Breast epithelium (tissue), 4 donors: ENCODE measurements at places on chromosomes 7 and 10. TPM values are rescaled to one million over a fixed set of nuclear protein-coding genes. Genes with fewer than 3 reads are reported as not detected.

GRCh38 chr10:83522881-83523386 is 616.4 kb upstream of the GHITM start:
- DNase-seq, result no peak

DNA sequence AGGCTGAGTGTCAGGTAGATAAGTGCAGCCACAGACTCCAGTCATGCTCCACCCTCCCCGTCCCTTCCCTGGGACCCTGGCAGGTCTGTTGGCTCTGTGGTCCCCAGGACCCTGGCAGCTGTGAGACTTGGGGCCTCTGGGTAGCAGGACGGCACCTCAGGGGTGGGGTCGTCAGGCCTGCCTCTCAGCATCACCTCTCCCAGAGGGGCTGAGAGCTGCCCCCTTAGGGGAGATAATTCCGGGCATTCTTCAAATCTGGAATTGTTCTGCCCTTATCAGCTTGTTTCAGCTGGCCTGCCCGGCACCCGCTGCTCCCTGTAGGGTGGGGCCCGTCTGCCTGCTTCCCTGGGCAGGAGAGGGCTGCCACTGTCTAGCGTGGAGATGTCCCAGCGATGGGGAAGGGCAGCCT is 23.3 kb downstream of the PODXL start:
- no peak for DNase-seq

GRCh38 chr7:100003711-100004661 is 11.4 kb upstream of the ZKSCAN1 start:
- no peak for DNase-seq

DNA sequence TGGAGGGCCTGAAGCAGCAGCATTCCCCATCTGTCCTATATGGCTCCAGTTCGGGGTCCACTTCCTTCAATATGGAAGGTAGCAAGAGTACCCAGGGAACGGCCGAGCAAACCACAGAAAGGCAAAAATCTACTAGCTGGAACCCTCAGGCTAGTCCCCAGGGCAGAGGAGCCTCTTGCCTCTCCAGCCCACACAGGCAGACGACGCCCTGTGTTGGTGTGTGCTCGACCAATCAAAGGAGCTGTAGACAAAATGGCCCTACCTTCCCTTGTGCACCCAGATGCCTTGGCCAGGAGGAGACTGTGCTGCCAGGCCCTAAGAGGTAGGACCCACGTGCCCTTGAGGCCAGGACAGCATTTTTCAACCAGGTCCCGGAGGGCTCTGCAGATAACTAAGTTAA is 91.5 kb downstream of the FAM53B start:
- no peak for DNase-seq

DNA sequence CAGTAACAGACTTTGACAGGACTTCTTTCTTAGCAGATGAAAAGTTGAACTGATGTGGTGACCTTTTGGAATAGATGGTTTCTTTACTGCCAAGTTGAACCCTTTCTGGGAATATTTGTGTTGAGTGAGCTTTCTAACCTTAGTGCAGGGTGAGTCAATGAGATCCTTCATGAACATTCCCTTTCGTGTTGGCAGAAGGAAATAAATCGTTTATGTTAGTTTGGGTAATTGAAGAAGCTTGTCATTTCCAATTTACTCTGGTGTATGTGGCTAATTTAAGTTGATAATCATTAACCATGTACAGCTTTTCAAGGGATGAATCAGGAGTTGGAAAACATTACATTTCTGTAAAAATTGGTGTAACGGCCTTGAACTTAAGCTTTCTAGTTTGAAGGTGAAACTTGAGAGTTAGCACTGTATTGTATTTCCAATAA is 43.4 kb downstream of the PTTG1IP2 start:
- DNase-seq, result no peak

The SPDYE8 gene
- not detected for total RNA-seq
